ENCODE measurements at places on chromosomes 1 and 21.

- DNase-seq: no peak
These were observed 24.7 kb upstream of the IGSF5 start for GRCh38 chr21:39720126-39720778.

DNA sequence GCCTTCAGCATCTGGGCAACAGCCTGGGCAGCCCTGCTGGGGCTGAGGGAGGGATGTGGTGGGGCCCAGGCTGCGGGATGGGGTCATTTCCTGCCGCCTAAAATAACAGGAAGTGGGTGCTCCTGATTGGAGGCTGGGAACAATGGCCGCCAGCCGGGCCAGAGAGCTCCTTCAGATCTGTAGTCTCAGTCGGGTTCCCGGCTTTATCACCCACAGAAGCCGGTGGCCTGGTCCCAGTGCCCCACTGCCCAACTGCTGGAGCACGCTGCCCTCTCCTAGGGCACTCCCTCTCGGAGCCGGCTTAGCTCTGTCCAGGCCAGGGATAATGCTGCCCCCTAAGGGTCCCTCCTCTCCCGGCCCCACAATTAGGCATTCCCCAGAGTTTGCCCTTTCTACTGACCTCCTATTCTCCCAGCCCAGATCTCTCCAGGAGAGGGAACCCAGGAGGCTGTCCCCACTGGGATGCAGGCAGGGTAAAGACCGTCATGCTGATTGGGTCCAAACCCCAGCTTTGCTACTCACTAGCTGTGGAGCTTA is 5.1 kb downstream of the MAP7D1 start:
- peak; percentile 84 for DNase-seq

DNA sequence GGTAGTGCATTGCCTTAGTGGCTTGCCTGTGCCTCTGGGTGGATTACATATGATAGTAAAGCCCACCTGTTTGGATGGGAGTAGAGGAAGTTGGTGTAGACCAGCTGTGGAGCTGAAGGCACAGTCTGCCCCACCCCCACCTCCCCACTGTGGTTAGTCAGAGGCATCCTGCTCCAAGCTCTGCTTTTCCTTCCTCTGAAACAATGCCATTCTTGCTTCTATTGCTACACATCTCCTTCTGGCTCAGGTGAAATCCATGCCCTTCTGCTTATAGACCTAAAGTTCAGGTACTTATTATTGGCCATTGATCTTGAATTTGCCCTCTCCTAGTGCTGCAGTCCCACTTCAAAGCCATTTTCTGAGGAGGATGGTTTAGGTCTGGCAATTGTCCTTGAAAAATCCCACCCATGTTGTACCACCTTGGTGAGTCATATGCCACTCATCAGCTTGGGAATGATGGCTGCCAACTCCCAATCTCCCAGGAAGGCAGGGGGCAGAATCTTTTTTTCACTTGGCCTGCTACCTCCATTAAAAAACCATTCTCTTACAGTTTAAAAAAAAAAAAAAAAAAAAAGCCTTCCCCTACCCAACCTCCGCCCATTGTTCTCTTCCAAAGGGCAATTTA is 6.7 kb upstream of the TXLNA start:
- no peak for DNase-seq

- no peak for DNase-seq
These were observed 9.8 kb upstream of the HMGB4 start for GRCh38 chr1:33854091-33854490.

DNA sequence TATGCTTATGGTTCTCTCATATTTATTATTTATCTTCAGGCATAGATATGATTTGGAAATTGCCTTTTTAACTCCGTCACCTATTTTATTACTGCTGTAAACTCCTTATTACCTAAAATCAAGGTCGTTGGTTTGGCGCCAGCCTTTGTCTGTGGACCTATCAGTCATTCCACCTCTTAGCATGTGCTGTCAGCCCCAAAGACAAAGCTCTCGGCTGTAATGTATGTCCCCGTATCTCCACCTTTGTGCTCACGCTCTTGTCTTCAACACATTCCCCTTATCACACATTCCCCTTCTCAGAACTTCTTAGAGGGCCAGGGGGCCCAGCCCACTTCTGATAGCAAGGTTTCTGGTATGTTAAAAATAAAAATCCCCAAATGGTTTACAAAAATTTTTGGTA is 342.2 kb downstream of the RYR2 start:
- no peak for DNase-seq

DNA sequence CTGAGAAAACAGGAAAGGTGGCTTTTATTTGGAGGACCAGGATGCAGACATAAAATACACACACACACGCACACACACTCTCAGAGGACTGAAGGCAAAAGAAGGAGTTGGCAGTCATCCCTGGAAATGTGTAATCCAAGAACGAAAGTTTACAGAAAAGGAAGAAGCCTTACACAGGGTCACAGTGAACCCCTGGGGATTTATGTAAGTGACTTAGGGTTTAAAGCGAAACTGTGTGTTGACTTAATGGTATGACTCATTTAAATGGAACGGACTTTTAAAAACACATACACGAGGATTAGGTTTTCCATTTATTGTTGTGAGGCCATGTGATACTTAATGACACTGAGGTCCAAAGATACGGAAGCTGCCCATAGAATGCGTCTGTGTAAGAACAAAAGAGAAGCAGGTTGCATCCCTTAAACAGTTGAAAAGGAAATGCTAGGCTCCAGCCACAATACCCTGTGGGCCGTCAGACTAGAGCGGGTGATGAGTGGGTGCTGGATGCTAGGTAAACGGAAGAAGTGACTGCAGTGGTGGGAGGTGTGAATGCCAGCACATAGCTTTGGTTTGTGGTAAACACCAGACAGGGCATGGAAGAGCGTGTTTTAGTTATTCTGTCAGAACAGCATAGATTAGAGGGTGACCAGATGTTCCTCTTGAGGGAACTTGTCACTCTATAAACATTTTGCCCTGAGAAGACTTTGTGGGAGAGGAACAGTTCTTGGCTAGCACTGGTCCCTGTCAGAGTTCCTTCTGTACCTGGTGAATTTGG is 21.6 kb upstream of the BCL10 start:
- peak; percentile 83 for DNase-seq

GRCh38 chr1:203512848-203513584 is 19.1 kb downstream of the OPTC start:
- peak; percentile 60 for DNase-seq

DNA sequence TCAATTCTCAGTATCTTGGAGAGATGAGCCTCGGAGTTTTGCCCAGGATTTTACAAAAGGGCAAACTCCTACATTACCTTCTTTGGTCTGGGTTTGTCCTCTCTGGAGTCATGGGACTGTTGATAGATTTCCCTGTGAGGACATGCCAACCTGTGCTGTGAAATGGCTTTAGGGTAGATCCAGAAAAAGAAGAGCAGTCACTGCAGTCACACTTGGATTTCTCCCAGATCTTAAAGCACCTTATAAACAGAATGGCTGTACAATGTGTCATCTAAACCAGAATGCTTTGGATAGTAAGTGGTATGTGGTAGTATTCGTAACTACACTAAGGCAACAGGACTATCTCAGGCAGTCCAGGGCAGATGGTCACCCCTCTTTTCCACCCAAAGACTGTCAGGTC is 1.9 kb upstream of the CSRP1 start:
- no peak for DNase-seq

DNA sequence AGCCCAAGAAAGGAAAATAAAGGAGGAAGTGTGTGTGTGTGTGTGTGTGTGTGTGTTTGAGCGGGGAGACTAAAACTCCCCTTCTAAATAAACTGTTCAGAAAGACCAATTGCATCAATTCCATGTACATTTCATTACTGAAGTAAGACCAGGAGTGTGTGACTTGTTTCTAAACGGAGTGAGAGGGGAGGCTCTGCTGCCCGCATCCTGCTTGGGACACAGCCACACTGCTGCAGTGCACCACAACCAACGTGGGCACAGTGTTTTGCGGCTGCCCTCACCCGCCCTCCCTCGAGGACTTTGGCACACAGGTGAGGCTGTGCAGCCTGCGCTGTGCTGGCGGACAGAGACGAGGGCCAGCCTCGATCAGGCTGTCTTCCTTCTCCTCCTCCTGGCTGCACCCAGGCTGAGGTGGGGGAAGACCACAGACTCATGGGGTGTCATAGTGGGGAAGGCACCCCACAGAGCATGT is 31.0 kb upstream of the H6PD start:
- no peak for DNase-seq

DNA sequence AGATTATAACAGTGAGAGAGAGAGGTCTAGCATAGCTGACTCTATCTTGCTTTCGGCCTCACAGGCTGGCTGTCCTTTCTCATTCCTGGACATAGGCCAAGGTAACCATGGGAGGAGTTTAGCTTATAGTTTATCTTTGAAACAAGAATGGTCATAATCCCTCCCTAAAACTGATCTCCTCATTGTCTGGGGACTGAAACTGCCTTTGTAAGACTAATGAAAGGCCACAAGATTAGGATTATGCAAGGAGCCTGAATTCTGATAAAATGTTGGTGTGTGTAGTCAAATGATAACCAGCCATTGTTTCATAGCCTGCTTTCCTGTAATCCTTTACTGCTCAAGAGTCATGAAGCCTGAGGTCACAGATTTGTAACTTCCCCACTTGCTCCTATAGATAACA is 131.9 kb upstream of the LYPLAL1 start:
- no peak for DNase-seq

DNA sequence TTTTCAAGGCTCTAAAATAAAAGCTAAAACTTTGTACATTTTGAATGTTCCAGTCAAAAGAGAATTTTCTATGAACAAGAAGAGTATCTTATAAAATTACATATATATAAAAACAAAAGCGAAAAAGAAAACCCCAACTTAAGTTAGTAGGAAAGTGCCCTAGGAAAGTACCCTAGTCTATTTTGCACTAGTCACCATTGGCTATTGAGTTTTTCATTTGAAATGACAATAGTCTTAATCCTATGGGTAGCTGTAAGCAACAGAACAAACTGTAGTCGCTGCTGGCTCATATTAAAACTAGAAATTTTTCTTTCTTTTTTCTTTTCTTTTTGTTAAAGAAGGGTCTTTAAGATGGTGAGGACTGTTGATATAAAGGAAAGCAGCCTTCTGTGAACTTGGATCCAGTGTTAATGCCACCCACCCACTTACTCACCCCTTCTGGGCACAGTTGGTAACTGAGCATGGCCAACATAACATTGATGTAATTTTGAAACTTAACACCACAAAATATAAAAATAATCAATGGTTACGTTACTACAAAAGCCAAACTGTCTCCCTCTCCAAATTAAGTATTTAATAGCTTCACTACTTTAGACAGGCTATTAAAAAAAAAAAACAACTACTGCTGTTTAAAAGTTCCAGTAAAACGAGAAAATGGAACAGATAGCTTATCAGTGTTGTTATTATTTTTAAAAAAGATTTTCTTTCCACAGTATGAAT is 177.0 kb downstream of the EIF4G3 start:
- no peak for DNase-seq

DNA sequence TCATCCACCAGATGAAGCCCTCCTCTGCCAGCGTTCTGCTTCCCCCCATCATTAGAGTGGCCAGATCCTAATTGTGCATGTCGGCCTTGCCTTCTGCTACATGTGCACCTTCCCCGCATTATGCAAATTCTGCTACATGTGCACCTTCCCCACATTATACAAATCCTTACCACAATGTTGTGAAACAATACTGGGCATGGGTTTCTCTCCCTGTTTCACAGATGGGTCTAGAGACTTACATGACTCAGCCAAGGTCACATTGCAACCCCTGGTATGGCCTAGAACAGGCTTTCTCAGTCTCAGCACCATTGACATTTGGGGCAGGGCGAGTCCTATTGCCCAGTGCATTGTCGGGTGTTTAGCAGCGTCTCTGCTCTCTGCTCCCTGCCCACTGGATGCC is 1.0 kb upstream of the CELA2A start:
- no peak for DNase-seq

GRCh38 chr1:87104140-87104539 is 189.7 kb downstream of the HS2ST1 start:
- DNase-seq: no peak

DNA sequence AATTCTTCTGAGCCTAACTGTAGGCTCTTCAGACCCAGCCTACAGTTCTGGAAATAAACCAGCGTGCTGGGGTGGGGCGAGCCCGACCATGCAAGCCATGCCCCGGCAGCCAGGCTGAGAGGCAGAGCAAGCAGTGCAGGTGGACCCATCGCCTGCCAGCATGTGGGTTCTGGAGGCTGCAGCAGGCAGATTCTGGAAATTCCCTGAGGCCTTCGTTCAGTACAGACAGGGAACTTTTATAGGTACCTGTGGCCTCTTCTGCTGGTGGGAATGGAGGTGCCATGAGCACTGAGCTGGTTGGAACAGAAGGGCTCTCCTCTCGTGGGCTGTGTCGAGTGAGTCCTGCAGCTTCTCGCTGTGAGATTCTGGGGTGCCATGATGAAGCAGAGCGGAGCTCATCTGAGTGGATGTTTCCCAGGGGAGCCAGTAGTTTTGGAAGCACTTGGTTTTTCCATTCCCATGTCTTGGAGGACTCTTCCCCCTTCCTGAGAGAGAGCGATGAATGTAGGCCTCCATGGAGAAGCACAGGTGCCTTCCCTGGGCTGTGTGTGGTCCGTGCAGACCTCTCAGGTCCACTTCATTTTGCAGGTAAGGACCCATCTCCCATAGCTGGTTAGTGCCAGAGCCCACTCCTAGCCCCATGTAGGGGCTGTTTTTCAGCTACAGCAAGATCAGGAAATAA is 94.1 kb downstream of the PCBP3 start:
- no peak for DNase-seq

- peak; percentile 57 for DNase-seq
These were observed 23.3 kb downstream of the SLC2A1 start for GRCh38 chr1:42935313-42935895.

DNA sequence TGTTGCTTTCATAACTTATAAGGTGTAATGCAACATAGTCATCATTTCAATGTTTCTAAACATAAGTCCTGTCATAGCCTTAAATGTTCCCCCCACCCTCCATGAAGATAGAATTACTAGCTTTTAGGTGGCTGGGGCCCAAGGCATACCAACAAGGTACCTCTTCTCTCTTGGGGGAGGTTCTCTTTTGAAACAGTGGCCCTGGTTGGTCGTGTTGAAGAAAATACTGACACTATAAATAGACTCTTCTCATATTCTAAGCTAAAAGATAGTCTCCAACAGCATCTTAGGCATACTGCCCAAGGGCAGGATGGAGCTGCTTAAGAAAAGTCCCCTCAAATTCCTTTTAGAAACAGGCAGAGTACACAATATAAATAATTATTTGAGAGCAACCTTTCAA is 255.0 kb downstream of the FAF1 start:
- no peak for DNase-seq

DNA sequence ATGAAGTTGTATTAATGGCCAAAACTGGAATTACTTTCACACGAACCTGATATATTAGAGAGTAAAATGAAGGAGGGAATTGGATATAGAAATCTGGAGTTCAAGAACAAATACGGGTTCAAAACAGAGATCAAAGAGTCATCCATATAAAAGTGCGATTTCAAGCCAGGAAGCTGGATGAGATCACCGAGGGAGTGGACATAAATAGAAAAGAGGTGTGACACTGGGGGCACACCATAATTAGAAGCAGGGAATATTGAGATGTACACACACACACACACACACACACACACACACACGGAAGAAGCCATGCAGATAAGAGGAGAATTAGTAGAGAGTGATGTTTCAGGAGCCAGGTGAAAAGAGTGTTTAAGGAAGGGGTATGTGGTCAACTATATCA is 32.3 kb upstream of the PLD5 start:
- no peak for DNase-seq

Measured in activated CD8-positive, alpha-beta memory T cell treated with anti-CD3 and anti-CD28 coated beads for 24 hours (primary cell).